Skin of body (tissue), 3 donors: ENCODE measurements at places on chromosomes 1 and 21.

DNA sequence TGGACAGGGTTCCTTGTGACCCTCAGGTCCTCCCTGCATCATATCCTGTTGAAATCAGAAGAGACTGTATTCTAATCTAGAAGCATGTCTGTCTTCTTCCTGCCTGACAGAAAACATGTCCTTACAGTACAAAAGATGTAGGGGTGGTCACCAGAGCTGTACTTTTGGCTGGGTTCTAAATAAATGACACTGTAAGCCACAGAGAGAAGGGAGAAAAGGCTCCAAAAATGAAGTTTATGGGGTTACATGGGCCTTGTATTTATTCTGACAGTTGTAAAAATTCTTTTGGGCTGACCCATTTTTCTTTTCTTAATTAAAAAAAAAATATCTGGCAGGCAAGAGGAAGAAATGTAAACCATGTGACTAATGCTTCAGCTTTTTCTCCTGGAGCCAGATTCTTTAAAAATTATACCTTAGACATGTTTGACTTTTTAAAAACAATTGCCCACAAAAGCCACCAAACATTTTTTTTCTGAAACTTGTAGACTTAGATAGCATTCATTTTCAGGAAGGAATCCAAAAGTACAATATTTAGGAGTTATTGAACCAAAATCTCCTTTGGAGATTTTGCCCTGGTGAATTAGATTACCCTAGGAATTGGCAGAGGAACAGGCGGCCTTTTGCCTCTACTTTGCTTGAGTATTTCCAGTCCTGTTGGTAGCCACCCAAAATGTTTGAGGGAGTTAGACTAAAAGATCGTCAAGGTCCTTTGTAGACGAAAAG is 17.1 kb downstream of the RGL1 start:
- peak; percentile 53 for DNase-seq

GRCh38 chr1:116794804-116795481 is 40.7 kb downstream of the CD2 start:
- DNase-seq = no peak

GRCh38 chr1:39394598-39394997 is 96.8 kb upstream of the BMP8A start:
- no peak for DNase-seq

GRCh38 chr1:226400519-226401354 is 7.2 kb downstream of the PARP1 start:
- no peak for DNase-seq

GRCh38 chr1:169321539-169321938 is 46.1 kb downstream of the NME7 start:
- DNase-seq = no peak

- no peak for DNase-seq
Observed at GRCh38 chr1:3055051-3055450, 14.0 kb upstream of the PRDM16 start.

DNA sequence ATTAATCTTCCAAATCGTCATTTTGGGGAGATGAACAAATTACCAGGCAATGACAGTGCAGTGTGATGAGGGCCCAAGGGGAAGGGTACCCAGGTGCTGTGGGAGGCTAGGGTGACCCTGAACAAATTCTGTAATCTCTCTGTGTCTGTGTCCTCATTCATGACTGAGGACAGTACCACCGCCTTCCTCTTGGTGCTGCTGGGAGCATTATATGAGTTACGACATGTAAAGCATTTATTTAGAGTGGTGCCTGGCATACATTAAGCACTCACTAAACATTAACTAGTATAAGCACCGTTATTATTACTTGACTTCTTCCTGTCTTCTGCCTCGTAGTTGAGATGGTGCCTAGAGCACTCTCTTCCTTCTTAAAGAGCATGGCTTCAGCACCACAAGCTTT is 468.2 kb upstream of the VAMP3 start:
- no peak for DNase-seq

DNA sequence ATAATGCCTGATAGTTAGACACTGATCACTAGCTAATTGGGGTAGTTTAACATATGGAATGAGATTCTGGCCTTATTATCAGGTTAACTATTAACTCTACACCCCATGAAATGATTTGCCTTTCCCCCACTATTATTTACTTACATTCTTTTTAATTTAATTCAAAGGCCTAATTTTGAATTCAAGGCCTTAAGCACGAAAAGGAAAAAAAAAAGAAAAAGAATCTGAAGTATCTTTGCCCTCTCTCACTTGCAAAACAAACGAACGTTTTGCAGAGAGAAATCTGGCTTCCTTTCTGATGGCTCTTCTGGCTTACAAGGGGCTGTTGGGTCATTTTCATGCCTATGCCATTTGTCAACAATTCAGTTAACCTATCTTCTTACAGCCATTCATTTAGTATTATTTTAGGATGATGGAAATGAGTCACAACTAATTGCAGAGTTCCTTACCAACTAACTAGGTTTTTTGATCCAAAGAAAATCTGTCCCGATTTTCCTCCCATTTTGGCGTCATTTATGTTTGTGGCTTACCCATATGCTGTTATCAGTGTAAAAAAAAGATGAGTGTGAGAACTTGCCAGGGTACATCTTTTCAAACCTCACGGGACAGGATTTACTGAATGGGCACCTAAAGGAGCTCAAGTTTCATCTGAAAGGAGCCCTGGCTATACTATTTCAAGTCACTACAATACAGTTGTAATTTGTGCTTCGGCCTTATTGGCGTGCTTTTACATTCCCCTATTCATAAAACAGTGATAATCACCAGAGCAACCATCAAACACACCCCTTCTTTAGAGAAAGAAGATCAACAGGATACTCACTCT is 1.9 kb upstream of the ERRFI1 start:
- peak; percentile 6 for DNase-seq

DNA sequence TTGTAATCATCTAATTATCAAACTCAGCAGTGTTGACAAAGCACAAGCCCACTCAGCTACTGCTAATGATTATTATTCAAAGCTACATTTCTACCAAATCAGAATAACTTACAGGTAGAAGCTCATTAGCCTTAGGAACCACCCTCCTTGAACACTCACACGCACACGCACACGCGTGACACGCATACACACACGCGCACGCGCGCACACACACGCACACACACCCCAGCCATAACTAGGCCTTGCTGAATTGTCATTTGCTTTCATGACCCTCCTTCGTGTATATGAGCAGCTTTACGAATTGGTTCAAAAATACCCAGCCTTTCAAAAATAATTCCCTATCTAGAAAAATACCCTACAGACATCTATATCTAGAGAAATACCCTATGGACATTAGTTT is 195.6 kb downstream of the SMYD3 start:
- DNase-seq = no peak

DNA sequence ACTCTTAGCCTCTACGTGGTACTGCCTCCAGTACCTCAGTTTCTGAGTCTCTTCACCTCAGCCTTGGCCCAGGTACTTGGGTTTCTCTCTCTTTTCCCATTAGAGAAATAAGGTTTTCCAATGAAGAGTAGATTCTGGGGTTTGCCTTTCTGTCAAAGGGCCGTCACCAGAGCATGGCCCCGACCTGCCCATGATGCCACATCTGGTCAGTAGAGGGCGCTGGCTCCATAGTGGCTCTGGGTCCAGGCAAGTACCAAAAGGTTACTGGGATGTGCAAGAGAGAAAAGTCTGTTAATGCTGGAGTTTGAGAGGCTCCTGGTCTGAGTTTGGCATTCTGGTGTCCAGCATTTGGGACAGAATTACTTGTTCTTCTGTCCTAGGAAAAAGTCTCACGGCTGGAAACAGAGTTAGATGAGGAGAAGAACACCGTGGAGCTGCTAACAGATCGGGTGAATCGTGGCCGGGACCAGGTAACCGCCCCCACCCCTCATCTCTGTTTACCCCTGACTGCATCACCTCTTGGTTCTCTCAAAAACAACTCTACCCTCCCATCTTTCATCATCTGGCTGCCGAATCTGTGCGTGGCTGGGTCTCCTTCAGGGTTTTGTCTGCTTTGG is 5.3 kb upstream of the TUFT1 start:
- DNase-seq = no peak

DNA sequence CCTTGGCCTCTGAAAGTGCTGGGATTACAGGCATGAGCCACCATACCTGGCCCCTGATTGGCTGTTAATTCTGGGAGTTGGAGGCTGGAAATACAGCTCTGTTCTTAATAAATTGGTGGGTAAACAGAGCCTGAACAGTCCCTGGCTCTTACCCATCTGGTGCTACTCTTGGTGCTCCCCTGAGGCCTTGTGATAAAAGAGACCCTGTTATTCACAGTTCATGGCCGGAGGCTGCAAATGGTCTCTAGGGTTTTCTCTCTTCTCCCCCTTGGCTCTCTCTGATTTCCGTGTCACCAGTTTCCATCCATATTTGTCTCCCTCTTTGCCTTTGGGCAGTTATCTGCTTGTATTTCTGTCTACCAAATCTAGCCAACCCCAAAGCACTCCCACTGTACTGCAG is 17.2 kb downstream of the NFASC start:
- no peak for DNase-seq

GRCh38 chr21:46213620-46214286 is 14.8 kb downstream of the LSS start:
- DNase-seq = no peak

- DNase-seq = no peak
Observed at GRCh38 chr1:110951161-110951560, 12.6 kb downstream of the LRIF1 start.

DNA sequence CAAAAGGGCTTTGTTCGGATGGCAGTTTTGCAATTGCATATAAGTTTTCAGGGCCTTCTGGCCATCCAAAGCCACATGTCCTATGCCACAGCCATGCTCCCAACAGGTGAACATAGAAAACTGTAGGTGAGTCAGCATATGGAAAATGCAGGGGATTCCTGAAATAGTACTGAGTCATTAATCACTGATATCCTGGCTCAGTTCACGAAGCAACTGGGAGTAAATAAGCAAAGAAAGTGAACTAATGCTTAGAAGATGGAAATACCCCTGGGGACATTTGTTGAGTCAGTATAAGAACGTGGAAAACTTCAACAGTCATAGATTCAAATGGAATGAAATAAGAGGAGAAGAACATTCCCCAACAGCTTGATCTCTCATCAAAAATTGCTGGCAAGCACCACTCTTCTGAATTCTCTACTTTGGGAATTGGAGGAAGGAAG is 148.9 kb upstream of the RUNX1 start:
- DNase-seq = peak; percentile 67

DNA sequence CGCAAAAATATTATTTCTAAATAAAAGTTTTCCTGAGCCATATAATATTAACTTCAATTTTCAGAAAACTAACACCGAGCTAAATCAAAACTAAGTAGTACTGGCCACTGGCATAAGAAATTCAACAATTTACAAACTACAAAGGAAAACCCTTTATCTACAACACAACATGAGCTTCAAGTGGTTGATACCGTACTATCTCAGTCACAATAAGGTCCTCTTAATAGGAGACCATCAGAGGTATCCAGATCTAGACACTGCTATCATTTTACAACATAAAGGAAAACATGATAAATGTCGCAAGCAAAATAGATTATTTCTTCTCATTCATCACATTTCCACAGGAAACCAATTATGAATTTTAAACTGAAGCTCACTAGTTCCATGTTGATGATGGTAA is 39.5 kb downstream of the GATAD2B start:
- DNase-seq = no peak

GRCh38 chr21:33123374-33124123 is 53.6 kb downstream of the OLIG1 start:
- no peak for DNase-seq

DNA sequence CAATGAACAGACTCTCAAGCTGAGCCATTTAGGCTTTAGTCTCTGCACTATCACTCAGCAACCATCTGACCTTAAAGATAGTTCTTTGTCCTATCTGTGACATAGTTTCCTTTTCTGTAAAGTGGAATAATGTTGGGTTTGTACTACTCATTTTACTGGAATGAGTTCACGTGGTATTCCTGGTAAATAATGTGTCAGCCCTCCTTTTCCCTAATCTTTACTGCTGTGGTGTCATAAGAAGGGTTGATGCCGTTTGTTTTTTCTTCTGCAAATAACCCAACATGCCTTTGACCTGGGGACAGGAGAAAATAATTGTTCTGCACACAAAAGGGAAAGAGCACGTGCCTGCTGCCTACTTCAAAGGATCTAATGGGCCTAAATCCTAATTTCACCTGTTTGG is 297.8 kb downstream of the BRINP3 start:
- DNase-seq = no peak

DNA sequence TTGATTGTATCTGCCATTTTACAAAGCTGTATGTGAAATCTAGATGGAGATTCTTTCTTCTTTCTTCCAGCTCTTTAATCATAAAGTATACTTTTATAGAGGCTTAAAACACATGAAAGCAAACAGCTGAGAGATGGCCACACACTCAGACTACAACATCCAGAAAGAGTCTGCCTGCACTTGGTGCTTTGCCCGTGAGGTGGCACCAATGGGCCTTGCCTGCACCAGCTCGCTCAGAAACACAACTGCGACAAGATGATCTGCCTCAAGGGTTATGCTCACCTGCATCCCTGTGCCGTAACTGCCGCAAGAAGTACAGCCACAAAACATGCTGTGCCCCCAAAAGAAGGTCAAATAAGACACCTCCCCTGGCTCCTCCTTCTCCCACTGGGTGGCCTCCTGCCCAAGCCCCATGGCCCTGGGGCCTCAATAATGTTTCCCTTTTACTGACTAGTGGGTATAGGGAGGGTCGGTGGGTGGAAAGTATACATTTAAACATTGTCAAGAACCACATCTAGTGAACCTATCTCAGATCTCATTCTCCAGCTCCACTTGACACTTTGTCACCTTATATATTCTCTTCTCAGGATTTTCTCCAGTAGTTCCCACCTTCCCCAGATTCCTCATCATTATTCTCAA is 66.7 kb upstream of the ANGPTL3 start:
- DNase-seq = peak; percentile 4

DNA sequence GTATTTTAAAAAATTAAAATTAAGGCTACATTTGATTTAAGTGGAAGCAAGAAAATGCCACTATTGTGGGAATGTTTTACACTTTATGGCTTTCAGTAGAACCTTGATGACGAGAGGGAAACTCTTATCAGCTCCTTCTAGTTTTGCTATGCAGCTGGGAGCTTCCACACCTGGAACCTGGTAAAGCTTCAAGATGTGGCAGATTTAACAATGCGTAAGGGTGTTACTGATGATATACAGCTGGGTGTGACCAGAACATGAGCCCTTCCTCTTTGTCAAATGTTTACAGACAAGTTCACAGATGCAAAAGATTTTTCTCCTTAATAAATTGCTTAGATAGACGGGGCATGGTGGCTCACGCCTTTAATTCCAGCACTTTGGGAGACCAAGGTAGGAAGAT is 20.3 kb downstream of the TTC13 start:
- DNase-seq = no peak

DNA sequence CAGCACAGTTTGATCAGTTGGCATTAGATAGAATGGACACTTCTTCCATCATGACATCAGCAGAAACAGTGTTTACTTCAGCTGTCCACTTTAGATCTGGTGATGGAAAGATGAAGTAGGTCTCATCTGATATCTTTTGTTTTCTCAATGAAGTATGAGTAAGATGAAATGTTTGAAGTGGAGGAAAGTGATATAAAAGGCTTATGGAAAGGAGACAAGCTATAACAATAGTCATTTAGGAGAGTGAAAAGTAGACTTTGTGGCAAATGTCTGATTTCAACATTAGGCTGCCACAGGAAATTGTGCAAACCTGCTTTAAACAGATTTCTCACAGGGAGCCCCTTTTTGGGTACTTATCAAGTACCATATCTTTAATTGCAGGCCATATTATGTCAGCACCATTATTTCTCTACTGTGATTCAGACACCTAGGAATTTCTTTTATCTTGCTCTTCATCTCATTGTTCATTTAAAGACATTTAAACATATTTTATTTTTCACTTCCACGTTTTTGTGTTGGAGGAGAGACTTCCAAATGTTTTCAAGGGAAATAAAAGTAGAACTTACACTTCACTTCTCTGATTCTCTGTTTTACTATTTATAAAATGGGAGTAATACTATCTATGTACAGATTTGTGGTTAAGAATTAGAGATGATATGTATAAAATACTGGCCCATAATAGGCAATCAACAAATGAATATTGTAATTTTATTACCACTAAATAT is 18.1 kb downstream of the PDC start:
- DNase-seq = no peak
